ENCODE measurements at places on chromosomes 16 and 17.

- DNase-seq: no peak
Observed at GRCh38 chr16:7998789-7999453, 591.4 kb downstream of the TMEM114 start.

DNA sequence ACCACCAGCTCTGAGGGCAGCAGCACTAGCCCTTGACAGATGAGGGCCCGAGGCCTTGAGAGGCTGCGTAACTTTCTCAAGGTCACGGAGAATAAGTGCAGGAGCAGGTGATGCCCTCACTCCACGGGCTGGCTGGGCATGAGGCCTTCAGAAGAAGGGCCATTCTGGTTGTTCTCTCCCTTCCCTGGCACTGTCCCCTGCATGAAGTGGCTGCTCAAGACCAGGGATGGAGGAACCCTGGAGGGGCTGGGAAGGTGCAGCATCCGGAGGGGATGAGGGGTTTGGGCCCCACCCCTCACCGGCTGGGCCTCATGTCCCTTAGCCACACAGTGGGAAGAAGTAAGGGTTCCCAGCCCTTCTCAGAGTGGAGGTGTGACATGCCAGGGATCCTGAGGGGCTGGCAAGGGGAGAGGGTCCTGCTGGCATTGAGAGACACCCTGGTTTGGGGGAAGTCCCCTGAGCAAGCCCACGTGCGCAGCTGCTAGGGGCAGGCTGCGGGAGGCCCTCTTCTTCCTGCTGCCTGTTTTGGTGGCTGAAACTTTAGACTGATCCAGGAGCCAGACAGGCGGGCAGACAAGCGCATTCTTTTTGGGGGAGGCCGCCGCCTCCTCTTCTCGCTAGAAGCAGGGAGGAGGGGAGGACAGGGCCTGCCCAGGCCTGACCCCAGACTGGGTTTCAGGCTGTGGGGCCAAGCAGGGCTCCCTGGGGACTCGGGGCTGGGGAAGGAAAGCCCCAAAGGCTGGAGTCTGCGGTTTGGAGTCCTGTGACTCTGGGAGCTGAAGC, 74.0 kb downstream of the N4BP1 start:
- DNase-seq: peak; percentile 7

GRCh38 chr17:60039847-60040442, 38.8 kb downstream of the HEATR6 start:
- DNase-seq: no peak

- DNase-seq: peak; percentile 60
Observed at GRCh38 chr17:78674595-78675315, 97.6 kb upstream of the DNAH17 start.

DNA sequence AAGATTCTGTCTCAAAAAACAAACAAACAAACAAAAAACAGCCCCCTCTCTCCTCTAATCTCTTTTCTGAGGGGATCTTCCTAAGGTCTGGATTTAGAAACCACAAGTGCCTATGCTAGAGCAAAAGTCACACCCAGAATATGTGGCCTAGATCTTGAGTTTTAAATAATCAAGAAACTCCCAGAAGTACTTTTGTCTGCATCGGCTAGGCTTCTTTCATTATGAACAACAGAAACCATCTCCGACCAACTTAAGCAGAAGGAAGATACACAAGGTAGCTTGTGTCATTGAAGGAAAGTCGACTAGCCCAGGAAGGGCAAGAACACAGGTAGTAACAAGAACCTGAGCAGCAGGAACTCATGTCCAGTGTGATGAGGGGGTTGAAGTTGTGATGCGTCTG, 73.9 kb upstream of the KIFC3 start:
- no peak for DNase-seq

DNA sequence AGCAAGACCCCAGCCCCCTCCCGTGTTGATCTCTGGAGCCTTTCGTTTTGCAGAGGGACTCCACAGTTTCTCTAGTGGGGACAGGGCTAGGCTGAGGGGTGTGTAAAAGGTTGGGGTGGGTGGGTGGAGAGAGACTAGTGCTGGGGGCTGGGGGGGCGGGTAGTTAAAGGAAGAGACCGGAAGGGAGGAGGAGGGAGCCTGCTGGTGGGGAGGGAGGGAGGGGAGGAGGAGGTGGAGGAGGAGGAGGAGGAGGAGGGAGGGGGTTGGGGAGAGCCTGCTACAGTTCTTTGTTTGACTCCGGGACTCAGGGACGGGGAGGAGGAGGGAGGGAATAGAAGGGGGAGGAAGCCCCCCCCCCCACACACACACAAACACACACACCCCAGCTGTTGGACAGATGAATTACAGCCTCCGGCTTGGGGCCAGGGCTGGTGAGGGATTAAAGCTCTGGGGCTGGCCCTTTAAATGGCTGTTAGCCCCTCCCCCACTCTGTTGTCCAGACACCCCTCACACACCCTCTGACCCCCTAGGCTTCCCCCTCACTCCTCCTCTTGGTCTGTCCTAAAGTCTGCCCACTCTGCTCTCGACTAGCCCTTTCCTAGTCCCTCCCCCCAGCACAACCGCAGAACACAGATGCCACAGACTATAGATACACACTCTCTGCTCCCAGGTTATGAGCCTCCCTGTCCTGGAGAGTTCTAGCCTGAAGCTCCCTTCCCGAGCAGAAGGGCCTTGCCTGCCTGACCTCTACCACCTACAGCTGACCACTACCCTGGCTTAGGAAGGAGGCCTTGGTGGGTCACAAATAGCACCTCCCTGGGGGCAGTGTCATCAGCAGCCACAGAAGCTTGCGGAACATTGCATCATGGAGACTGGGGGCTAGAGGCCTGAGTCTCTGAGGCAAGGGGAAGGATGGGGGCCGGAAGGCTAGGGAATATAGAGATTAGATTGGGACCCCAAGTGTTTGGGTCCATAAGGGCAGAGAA, 4.4 kb downstream of the KDM6B start:
- no peak for DNase-seq

DNA sequence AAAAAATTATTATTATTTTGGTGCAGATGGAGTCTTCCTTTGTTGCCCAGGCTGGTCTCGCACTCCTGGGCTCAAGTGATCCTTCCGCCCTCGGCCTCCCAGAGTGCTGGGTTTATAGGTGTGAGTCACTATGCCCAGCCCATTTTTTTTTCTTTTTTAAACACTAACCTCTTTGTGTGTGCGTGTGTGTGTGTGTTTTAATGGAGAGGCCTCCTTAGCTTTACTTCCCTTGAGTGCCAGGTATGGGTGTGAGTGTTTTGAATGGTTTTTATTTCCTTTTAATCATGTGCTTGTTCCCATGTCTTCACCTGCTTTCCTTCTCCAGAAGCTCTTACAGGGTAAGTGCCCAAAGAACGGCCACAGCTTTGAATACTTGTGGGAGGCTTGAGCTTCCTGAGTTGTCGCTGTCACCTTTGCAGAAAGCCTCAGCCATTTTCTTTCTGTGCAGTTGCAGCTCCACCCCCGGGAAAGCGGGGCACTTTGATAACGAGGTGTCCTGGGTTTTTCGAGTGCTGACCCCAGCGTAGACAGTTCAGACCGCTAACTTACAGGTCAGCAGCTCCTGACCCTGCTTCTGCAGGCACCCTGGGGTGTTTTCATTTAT, 22.6 kb downstream of the AKAP1 start:
- peak; percentile 93 for DNase-seq

DNA sequence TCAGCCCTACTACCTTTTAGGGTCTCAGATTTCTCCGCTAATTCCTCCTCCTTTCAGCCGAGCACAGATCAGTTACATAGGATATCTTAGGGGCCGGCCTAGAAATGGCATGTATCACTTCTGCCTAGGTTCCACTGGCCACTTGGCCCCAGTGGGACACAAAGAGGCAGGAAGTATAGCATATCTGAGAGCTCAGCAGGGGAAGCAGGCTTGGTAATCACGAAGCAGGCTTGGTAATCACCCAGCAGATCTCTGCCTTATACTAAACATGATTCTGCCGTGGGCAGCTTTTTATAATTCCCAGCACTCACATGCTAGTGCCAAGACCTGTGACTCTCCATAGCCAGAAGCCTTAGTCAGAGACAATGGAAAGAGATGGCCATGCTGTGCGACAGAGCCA, 59.6 kb upstream of the CACNG5 start:
- no peak for DNase-seq

DNA sequence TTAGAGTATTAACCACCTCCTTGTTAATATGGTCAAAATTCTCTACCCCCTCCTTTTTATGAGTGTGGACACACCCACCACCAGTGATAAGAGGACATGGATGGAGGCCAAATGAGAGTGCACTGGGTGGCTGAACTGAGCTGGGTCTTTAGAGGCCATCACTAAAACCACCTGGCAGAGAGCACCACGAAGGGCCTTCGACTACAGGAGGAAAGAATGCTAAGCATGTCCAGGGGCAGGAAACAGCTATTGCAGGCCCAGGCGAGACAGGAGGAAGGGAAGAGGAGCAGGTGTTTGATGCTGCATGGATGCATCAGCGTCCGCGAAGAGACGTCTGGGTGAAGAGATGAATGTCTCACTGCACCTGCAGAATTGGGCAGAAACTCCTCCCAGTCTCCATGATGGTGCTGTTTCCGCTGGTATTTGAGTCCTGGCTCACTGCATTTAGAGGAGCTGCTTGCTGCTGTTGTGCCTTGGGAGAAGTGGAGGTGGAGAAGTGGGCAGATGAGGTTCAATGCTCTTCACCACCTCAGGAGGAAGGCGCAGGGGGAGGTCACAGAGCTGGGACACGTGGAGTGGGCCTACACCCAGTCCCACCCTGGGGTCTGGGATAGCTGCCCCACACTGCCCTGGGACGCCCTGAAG, 33.2 kb downstream of the SPHK1 start:
- DNase-seq: peak; percentile 49

DNA sequence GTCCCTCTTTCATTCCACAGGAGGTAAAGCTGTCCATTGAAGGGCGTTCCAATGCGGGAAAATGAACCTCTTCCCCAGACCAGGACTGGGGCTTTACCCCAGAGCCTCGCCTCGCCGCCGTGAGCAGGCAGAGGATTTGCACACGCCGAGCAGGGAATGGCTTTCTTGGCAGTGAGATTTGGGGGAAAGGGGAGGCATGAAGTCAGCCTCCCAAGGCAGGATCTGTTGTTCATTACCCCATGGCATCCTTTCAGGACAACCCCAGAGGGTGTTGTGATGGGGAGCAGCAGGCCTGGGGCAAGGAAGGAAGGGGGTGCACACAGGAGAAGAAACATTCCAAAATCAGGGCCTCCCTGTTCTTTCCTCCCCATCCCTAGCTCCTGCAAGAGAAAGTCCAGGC, 6.0 kb downstream of the ATXN1L start:
- DNase-seq: no peak

GRCh38 chr16:22813948-22814710, at the start of gene HS3ST2:
HS3ST2 (plus strand) TSS chr16:22814162; CDS start chr16:22814611, 449 bp downstream.
- DNase-seq: no peak

- DNase-seq: no peak
Observed at GRCh38 chr16:89344458-89344834, 126.9 kb downstream of the ZNF778 start.

- no peak for DNase-seq
Observed at GRCh38 chr17:28693869-28694268, 17.8 kb downstream of the PROCA1 start.

DNA sequence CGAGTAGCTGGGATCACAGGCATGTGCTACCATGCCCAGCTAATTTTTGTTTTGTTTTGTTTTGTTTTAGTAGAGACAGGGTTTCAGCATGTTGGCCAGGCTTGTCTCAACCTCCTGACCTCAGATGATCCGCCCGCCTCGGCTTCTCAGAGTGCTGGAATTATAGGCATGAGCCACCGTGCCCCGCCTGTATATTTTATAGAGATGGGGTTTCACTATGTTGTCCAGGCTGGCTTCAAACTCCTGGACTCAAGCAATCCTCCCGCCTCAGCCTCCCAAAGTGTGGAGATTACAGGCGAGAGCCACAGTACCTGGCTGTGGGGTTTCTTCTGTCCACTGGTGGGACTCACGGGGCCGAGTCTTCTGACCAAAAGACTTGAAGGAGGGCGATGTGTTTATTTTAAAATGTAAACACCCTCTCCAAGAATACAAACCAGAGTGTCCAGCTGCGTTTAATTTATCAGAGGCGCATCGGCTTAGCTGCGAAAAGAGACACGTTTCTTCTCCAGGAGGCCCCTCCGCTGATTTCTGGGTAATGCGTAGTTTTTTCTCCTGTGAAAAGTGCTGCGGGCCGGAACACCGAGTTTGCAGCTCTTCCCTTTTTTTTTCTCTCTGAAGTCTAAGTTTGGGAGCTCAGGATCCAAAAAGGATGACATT, 86.9 kb upstream of the CIBAR2 start:
- no peak for DNase-seq

DNA sequence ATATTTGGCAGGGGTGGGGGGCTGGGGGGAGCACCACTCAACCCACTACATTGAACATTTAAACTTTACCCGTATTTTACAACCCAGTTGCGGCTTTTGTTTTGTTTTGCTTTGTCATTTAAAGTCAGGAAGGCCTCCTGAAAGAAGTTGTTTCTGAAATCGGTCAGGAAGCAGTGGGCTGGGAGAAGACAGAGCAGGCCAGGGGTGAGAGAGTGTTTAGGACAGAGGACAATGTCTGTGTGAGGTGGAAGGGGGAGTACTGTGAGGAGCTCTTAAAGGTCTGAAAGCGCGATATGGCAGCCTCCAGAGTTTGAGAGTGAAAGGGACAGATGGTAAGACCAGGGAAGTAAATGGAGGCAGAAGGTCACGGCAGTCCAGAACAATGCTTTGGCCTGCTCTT, 6.1 kb upstream of the WFIKKN2 start:
- DNase-seq: no peak

GRCh38 chr16:78277321-78278055, 178.0 kb downstream of the WWOX start:
- DNase-seq: no peak

DNA sequence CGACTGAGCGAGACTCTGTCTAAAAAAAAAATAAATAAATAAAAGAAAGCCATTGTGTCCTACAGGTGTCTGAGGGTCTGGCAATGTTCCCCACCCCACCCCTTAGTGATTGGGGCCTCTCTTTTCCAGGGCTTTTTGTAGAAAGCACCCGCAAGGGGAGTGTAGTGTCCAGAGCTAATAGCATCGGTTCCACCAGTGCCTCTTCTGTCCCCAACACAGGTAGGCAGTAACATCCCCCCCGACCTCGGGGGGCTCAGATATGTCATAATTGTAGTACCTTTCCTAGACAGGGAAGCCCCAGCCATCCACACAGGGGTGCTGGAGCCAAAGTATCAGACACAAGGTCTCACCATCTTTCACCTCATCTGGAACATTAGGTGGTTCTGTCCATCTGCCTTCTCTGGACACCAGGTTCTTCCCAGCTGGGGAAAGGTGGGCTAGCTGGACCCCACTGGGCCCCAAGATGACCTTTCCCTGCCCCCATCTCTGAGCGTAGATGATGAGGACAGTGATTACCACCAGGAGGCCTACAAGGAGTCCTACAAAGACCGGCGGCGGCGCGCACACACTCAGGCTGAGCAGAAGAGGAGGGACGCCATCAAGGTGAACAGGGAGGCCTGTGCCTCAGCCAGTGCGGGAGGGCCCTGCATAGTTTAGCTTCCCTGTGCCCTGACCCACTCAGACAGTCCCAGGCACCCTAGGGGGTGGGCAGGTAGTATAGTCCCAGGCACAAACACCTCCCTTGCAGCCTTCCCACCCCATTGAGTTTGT, 1.6 kb downstream of the MLX start:
- no peak for DNase-seq

DNA sequence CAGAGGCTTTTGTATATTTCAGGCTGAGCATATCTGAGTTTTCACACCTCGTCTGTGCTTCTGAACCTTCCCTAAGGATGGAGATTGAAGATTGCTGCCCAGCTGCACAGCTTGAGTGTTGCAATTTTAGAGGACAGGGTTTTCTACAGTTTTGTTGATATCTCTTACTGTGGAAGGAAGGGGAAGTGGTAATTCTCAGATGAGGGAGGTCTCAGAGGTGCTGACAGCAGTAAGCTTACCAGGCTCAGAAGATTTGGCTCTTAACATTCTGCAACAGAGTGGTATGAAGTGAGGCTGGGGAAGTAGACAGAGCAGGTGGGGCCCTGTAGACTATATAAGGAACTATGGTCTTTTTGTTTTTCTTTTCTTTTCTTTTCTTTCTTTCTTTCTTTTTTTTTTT, 45.8 kb upstream of the ARHGAP17 start:
- DNase-seq: no peak

GRCh38 chr17:13727441-13728171, 125.9 kb upstream of the HS3ST3A1 start:
- DNase-seq: no peak

All from NCI-H187 (cell line).